ENCODE measurements at places on chromosomes 3 and 15. TPM values are rescaled to one million over a fixed set of nuclear protein-coding genes. Genes with fewer than 3 reads are reported as not detected.

- no peak for DNase-seq
These were observed 11.5 kb upstream of the RPS17 start for GRCh38 chr15:82551646-82552247.

DNA sequence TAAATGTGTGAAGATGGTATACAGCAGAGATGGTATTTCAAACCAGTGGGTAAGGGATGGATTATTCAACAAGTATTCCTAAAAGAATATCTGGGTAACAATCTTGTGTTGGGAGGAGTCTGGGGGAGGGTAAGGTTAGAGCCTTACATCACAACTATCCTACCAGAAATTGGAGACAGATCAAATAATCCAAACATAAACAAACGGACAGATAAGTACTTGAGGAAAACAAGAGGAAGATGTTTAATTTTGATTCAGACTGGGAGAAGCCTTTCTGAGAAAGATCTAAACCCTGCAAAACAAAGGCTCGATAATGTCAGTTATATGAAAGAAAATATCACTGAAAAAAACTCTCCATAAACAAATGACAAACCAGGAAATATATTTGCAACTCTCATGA lies 77.9 kb downstream of the SLC9A9 start:
- no peak for DNase-seq

DNA sequence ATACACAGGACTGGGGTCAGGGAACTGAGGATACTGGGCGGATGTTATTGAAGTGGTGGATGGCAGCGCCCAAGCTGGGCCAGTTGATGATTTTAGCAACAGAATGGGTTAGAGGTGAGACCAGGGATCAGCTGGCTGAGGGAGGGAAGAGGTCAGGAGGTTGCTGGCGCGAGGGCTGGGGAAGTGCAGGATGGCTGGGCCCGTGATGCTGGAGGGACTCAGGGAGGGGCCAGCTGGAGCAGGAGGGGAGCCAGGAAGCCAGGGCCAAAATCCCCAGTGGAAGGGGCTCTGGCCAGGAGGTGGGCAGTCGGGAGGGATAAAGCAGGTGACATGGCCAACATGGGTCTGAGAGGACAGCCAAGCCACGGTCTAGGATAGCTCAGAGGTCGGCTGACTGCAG lies 178.0 kb downstream of the NSMCE3 start:
- no peak for DNase-seq

The C3orf18 gene
- 4.9 TPM for total RNA-seq

GRCh38 chr3:168424059-168424734 lies 328.5 kb upstream of the GOLIM4 start:
- DNase-seq: no peak

GRCh38 chr3:118729546-118729945 lies 305.1 kb downstream of the IGSF11 start:
- DNase-seq: no peak

DNA sequence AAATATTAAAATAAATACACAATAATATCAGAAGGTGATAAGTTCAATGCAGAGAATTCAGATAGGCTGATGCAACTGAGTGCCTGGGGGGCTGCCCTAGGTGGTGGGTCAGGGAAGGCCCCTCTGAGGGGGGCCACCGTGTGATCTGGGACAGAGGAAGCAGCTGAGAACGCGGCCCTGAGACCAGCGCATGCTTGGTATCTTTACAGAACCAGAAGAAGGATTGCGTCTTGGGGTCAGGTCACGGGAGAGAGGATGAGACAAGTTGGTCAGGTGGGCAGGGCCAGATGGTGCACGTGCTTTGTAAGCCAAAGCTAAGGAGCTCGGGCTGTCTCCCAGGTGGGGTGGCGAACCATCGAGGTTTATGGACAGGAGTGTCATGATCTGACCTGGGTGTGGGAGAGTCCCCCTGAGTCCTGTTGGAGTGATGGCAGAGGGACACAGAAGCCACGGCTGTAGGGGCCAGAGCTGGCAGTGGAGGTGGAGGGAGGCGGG lies 121.2 kb downstream of the ETFA start:
- no peak for DNase-seq

The SLC28A2 gene
- 4.9 TPM for total RNA-seq

DNA sequence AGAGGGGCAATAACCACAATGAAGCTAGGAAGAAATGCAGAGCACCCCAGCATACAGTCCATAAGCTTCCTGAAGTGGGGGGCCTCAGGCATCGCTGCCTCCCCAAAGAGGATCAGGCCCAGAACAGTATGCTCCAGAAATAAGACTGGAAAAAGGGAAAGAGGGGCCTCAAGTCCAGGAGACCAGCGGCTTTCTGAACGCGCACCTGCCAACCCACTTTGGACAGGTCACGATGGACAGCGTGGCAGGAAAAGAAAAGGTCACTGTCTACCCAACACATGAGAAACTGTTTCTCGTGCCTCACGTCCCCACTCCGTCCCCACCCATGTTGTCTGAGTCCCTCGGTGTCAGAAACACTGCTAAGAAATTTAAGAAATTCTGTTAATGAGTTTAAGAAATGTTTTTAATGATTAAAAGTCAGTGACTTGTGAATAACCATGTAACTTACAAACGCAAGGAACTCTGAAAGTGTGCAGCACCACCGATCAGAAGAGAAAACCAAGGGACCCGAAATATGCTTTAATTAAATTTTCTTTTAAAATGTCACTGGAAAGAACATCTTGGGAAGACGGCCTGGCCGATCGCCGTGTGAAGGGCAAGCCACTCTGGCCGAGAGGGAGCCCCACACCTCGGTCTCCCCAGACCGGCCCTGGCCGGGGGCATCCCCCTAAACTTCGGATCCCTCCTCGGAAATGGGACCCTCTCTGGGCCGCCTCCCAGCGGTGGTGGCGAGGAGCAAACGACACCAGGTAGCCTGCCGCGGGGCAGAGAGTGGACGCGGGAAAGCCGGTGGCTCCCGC lies 1.7 kb upstream of the PPARG start:
- DNase-seq: peak; percentile 67
